Renal pelvis (tissue), 12 donors: ENCODE measurements at places on chromosomes 4 and X.

DNA sequence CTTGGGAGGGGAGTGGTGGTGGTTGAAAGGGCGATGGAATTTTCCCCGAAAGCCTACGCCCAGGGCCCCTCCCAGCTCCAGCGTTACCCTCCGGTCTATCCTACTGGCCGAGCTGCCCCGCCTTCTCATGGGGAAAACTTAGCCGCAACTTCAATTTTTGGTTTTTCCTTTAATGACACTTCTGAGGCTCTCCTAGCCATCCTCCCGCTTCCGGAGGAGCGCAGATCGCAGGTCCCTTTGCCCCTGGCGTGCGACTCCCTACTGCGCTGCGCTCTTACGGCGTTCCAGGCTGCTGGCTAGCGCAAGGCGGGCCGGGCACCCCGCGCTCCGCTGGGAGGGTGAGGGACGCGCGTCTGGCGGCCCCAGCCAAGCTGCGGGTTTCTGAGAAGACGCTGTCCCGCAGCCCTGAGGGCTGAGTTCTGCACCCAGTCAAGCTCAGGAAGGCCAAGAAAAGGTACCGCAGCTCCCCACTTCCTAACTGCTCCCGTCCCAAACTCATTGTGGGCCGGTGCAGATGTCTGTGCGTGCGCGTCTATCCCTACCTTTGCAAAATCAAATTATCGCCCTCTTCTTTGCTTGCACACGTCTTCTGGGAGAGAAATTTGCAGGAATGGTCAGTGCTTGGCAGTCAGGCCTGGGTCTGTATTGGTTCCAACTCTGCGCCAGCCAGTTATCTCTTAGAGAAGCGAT, 533 bp downstream of the IL15 start:
- peak; percentile 38 for DNase-seq

DNA sequence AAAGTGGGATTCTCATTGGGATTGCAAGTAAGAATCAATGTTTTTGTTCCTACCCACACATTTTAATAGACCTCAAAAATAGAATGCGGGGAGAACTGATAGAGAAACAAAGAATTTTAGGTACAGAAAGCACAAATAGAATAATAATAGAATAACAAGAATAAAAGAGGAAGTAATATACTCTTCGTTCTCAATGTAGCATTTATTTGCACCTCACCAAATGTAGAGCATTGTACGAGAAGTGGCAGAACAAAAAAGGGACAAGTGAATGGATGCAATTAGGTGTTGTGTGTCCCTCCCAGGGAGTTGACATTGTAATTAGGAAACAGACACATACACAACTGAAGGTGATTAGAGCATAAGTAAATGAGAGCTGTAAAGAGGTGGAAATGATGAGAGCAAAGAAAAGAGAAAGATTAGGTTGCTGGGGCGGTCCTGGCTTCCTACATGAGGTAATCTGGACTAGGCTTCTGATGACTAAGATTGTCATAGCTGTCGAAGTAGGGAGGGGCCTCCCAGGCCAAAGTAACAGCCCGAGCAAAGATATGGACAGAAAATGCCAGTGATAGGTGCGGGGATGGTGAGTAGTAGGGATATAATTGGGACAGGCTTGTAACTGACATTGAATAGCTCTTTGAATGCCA, 10.4 kb downstream of the RAB9A start:
- no peak for DNase-seq

DNA sequence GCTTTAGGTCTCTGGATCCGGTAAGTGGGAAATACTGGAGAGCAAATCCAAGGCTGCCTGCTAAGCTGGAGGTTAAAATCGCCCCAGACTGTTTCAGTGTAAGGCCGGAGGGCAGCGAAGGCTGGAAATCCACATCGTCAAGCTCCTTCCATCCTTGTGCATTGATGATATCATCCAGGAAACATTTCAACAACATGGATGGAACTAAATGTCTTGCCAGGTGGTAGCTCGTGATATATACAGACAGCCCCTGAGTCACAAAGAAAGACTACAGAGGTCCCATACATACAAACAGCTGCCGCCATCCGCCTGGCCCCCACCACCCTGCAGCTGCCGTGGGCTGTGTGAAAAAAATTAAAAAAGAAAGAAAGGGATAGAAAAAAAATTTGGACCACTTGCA, 148.9 kb upstream of the RBPJ start:
- no peak for DNase-seq

DNA sequence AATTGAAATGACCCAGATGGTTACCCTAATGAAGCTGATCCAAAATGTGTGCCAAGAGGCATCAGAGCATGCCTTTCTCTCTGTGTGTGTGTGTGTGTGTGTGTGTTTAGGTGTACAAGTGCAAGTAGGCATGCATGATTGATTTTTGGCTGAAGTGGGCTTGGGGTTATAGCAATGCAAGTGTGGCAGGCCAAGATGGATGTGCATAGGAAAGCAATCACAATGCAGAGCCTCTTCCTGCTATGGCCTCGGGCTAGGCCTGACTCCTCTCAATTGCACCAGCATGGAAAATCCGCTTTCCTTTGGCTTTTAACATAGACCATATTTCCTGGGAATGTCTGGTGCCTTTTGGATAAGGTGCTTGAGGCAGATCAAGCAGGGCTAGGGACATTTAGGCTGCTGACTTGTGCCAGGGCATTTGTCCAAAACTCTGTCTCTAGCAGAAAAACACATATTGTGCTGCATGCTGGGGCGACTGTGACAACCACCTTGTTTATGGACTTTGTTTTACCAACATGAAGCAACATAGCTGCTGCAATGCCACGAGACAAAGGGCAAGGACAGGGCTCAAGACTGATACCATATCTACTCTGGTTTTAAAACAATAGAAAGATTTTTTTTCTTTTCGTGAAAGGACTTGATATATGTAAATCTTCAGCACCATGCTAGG, 395.7 kb downstream of the RAPGEF2 start:
- no peak for DNase-seq

- no peak for DNase-seq
These were observed 283.9 kb upstream of the GPC4 start for GRCh38 chrX:133699023-133699728.

- peak; percentile 42 for DNase-seq
These were observed 4.2 kb upstream of the CDS1 start for GRCh38 chr4:84578540-84579402.

DNA sequence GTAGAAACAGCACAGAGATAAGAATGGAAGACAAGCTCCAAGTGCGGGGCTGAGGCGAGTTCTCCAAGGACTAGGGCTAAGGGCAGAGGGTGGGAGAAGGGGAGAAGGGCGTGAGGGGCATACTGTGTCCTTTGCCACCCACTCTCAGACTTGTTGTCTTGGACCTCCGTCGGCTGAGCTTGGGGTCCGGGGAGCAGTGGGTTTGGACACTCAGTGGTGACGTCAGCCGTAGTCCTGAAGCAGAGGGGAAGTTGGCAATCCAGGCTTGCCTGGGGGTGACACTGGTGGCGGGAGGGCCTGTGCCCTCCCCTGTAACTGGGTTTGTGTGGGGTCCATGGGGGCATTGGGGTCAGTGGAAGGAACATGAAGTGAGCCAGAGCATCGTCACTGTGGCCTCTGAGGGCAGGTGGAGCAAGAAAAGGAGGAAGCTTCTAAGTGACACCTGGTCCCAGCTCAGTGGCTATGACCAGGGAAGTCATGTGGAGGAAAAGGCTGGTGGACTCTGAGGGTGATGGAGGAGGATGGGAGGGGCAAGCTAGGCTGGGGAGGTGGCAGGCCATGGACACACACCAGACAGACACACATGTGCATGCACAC, 17.6 kb downstream of the CD99 start:
- no peak for DNase-seq

DNA sequence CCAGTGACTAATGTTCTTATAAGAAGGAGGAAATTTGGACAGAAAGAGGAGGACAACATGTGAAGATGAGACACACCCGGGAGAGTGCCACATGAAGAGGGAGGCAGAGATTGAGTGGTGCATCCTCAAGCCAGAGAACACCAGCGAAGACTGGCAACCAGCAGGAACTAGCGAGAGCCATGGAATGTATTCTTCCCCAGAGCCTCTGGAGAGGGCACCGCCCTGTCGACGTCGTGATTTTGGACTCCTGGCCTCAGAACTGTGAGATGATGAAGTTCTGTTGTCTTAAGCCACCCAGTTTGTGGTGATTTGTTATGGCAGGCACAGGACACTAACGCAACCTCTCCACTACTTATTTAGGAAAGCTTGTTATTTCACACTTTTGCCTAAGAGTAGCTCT, 196.0 kb upstream of the TLL1 start:
- DNase-seq: no peak

GRCh38 chrX:100685997-100686305, 42.0 kb downstream of the SRPX2 start:
- no peak for DNase-seq

DNA sequence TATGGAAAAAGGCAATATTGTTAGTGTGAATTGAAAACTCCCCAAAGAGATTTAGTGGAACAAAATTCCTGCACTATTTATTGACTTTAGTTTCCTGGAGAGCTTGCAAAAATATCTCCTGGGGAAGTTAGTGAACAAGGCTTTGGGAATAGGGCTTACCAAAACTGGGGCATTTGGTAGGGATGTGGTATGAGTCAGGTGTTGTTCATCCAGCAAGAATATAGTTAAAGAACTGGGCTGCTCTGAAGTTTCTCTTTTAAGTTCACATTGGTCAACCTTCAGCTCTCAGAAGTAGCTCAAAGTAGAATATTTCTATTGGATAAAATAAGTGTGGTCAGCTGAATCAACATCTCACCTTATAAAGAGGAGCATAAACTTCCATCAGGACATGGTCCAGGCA, 185.0 kb downstream of the CPE start:
- DNase-seq: no peak

GRCh38 chr4:47383829-47384427, 79.6 kb downstream of the COMMD8 start:
- peak; percentile 16 for DNase-seq

DNA sequence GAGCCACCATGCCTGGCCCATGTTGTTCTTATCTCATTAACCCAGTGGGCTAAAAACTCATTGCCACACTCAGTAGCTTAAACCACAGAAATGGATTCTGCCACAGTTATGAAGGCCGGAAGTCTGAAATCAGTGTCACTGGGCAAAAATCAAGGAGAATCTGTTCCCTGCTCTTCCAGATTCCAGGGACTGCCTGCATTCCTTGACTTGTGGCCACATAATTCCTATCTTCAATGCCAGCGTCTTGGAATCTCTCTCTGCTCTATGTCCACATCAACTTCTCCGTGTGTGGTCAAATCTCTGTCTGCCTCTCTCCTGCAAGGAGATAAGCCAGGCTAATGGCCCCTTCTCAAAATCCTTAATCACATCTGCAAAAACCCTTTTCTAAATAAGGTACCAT, 4.1 kb upstream of the WFS1 start:
- no peak for DNase-seq

DNA sequence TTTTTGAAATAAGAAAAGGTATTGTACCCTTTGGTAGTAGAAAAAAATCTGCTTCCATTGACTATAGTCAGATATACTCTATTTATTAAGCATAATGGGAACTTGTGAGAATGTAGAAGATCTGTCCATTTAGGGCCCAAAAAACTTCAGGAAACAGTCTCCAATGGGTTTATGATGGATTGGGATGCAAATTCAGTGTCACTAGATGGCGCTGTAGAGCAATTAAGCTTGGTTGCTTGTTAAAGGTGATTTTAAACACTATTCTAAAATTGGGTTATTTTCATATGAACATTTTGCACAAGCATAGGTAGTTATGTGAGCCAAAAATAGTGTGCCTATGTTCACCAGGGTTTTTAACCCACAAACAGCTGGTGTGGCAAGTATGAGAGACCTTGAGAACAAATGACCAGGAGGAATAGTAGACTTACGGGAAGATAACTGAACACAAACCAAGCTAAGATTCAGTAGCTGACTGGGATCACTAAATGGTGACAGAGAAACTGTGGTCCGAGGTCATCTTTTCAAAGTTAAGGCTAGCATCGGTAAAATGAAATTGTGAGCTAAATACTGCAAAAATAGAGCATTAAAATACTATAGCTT, 80.3 kb upstream of the LSM6 start:
- DNase-seq: no peak

DNA sequence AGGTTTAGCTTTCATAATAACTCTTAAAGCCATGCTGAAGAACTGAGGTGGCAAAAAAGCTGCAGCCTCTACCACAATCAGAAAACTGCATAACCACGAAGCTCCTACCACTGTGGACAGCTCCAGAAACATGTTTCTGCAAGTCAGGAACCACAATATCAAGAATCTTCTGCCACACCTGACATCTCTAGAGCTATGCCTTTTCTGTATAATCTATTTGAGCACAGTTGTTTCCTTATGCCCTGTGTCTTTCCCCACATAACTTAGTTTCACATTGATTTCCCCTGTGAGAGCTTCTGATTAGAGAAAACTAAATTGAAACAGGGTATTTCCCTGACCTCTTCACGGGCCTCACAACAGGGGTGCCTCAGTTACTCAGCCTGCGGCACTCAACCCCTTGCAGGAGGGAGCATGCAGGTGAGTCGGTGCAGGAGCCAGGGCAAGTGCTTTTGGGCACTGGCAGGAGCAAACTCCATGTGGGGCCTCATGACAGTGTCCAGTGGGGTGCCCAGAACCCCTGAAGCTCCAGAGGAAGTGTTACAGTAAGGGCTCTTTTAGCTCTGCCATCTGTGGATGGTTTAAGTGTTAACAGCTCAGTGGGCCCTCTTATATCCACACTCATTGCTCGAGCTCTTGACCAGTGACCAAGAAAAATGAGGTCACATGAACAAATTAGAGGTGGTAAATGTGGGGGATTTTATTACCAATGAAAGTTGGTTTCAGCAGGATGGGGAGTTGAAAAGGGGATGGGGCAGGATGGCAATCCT, 132.8 kb upstream of the BMP3 start:
- no peak for DNase-seq

- DNase-seq: peak; percentile 4
These were observed 67.7 kb upstream of the SPANXN2 start for GRCh38 chrX:143788265-143788664.

- no peak for DNase-seq
These were observed 754.3 kb upstream of the TENM3 start for GRCh38 chr4:181488926-181489325.

DNA sequence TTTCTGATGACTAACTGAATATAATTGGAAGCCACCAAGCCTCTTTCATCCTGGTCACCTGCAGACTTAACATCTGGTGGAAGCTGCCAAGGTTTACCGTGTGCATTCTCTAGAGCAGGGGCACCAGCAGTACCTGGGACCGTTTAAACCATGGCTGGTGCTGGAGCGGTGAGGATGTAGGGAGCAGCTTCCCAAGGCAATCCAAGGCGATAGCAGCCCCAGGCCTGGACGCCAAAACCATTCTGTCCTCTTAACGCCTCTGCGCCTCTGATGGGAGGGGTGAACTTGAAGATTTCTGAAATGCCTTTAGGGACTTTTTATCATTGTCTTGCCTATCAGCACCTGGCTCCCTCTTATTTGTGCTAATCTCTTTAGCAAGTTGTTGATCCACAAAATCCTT, 37.3 kb upstream of the SPANXN2 start:
- no peak for DNase-seq

- no peak for DNase-seq
These were observed 1.5 kb upstream of the SCARB2 start for GRCh38 chr4:76215077-76215476.

GRCh38 chr4:186360551-186360950, 94.6 kb downstream of the F11 start:
- no peak for DNase-seq
